Activated T-cell treated with anti-CD3 and anti-CD28 coated beads, Interleukin-2, amount 50 U/mL, for 72 hours (primary cell): ENCODE measurements at places on chromosomes 7 and 10.

- peak; percentile 33 for DNase-seq
These were observed 26.7 kb upstream of the OTUD1 start for GRCh38 chr10:23412223-23412622.

- DNase-seq = no peak
These were observed 25.0 kb downstream of the PDE1C start for GRCh38 chr7:32045228-32045627.

GRCh38 chr10:86087716-86088115 lies 278.9 kb downstream of the GRID1 start:
- no peak for DNase-seq

- DNase-seq = no peak
These were observed 5.4 kb downstream of the IDI1 start for GRCh38 chr10:1043532-1043995.

DNA sequence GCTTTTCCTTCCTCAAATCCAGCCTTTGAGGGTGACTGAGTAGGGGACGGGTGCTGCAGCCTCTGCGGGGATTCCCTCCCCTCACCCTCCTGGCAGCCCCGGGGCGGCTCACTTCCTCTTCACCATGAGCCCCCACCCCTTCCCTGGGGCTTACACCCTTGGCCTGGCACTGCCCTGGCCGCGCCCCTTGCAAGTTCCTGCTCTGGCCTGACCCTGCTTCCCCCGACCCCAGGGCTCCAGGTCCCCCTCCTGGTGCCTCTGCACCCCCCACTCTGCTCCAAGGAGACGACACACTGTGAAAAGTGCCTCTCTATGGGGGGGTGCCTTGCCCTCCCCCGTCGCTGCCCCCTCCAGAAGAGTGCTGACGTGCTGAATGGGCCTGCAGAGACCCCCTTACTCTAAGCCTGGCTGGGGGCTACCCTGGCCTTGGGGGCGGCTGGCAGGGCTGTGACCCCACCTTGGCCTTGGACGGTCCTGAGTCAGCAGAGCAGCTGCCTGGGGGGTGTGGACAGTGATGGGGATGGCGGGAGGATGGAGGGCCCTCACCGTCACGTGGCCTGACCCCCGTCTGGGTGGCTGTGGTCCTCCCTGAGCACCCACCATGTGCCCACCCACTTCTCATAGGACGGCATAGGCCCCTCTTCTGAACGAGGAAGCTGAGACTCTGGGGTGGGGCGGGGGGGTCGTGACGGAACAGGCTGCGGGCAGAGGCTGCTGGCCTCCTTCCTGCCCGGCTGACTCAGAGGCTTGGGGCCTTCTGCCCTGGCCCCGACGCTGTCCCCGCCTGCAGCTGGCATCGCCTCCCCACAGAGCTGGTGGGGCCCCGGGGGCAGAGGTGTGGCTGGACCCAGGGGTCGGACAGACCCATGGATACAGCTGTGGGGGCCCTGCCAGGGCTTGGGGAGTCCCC lies 9.8 kb downstream of the LFNG start:
- DNase-seq = peak; percentile 77

DNA sequence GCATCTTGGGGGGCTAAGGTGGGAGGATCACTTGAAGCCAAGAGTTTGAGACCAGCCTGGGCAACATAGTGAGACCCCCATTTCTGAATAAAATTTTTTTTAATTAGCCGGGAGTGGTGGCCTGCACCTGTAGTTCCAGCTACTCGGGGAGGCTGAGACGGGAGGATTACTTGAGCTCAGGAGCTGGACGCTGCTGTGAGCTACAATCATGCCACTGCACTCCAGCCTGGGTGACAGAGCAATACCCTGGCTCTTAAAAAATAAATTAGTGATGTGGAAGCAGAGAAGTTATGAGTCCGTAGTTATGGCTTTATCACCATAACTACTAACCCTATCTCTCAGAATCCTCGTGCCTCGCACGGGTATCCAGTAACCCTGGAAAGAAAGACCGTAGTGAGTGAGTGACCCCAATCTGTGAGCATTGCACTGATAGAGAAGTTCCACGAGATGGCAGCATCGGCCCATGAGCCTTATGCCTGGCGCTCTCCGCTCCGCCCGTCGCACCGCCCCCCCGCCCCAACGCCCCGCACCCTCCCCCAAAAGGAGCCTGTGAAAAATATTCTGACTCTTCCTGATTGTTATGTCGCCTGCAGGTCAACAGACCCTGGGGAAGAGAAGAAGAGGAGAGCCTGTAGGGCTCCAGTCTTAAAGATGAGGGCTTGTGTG lies 4.9 kb upstream of the SLC29A3 start:
- DNase-seq = peak; percentile 50

- DNase-seq = no peak
These were observed 173.9 kb downstream of the ELFN1 start for GRCh38 chr7:1843921-1844335.

- no peak for DNase-seq
These were observed 83.1 kb upstream of the EGR2 start for GRCh38 chr10:62899311-62899710.

GRCh38 chr7:93043385-93043985 lies 74.3 kb downstream of the SAMD9 start:
- DNase-seq = no peak

- DNase-seq = no peak
These were observed 81.6 kb downstream of the DNAJB6 start for GRCh38 chr7:157418204-157419034.

GRCh38 chr10:83229991-83230390 lies 909.3 kb upstream of the GHITM start:
- no peak for DNase-seq

- DNase-seq = peak; percentile 66
These were observed 45.0 kb downstream of the ZCCHC24 start for GRCh38 chr10:79400146-79401004.

- DNase-seq = peak; percentile 46
These were observed 361.8 kb downstream of the GATA3 start for GRCh38 chr10:8416192-8416701.

GRCh38 chr10:118800920-118801319 lies 46.1 kb upstream of the CACUL1 start:
- no peak for DNase-seq

DNA sequence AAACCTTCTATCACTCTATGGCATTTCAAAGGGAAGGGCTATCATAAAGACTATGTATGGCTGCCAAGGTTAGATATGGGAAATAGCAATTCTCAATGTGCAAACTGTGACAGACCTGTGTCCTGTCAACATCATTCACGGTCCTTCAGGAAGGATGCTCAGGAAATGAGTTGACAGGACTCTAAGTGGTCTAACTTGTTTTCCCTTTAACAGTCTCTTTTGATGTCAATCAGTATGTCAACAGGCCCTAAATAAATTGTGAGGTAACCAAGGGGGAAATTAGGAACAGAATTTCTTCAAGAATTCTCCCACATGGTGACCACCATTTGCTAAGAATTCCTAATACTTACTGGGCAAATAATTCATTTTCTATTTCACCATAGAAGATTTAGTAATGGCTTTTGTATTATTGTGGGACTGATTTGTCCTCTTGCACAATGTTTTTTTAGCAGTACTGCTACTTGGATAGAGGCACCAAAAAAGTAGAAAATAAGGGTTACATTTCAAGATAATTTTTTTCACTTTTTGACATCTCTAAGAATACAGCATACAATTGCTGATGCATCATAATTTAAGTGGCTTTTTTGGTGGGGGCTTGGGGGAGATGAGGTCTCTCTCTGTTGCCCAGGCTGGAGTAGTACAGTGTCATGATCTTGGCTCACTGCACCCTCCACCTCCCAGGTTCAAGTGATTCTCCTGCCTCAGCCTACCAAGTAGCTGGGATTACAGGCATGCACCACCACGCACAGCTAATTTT lies 275.8 kb downstream of the CACNA2D1 start:
- no peak for DNase-seq

DNA sequence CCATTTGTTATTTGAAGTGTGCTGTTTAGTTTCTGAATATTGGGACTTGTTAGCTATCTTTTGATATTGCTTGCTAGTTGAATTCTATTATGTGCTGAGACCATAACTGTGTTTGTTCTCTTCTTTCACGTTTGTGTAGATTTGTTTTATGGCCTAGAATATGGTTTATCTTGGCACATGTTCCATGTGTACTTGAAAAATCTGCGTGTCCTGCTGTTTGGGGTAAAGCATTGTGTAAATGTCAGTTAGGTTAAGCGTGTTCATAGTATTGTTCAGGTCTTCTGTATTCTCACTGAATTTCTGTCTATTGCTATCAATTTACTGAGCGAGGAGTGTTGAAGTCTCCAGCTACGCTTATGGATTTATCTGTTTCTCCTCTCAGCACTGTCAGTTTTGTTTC lies 19.4 kb downstream of the MMP21 start:
- DNase-seq = no peak

DNA sequence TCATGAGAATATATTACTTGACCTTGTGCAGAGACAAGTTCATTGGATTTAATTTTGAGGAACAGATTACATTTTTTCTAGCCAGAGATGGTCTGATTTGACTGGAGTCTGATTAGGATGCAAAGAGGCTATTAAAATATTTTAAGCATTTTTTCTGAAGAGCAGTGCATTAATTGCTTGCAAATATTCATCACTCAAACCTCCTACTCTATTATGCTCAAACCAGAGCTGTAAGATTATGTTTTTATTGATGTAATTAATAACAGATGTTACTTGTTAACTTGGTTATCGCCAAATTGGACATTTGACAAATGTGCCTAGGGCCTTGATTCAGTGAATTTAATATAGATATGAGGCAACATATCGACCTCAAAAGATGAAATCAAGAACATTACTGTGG lies 160.9 kb upstream of the SLC13A1 start:
- DNase-seq = no peak

DNA sequence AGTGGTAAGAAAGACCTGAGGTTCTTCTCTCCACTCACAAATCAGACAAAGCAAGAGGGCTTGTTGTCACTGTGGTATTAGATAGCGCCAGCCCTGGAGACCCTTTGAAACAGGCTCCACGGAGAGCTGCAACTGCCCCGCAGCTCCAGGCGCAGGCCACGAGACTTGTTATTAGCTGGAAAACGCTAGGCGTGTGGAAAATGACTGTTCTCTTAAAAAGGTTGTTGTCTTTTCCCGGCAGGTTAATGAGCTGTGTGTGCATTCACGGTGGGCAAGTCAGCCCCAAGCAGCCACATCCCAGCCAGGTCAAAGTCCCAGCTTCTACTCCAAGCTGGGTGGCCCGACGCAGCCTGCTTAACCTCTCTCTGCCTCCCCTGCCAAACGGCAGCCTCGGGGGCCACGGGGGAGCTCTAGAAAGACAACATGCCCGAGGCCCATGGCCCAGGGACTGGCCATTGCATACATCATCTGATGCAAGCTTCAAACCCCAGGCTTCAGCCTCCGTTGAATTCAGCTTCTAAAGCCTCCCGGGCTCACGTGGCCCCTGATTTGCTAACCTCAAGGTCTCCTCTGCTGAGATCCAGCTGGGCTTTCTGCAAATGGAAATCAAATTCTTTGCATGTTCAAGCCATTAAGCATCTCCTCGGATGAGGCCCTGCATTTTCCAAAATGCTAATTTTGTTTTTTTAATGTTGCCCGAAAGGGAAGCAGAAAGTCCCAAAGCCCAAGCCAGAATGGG lies 61.3 kb upstream of the DNAAF5 start:
- no peak for DNase-seq

- DNase-seq = peak; percentile 47
These were observed 482 bp upstream of the ERCC6 start for GRCh38 chr10:49539320-49539885.

DNA sequence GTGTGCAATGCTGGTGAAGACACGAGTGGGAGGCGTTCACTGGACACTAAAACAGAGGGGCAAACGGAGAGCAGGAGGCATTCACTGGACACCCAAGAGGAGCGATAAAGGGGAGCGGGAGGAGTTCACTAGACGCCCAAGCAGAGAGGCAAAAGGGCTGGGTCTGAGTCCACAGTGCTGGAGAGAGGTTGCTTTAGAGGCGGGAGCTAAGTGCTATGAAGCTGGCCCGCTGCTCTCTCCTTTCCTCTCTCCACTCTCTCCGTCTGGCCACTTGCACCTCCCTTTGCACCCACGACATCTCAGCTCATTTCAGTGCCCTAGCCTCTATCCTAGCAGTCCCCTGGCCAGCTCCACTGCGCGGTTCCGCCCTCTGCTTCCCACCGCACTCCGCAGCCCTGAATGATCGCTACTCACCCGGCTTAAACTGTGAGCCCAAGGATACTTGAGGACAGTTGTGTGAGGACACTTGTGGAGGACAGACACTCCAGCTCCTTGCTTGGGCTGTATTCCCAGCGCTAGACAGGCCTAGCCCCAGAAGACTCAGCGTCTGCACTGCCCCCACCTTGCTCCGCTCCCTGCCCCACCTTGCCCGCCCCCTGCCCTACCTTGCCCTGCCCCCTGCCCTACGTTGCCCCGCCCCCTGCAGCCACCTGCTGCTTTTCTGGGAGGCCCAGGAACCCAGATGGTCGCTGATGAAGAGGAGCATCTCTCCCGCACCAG lies 78.8 kb upstream of the CPXM2 start:
- no peak for DNase-seq

GRCh38 chr10:99524736-99525380 lies 7.9 kb upstream of the NKX2-3 start:
- no peak for DNase-seq

GRCh38 chr7:22639396-22639795 lies 87.6 kb upstream of the IL6 start:
- DNase-seq = no peak

GRCh38 chr10:116671274-116671926 lies 50.6 kb downstream of the PNLIPRP2 start:
- DNase-seq = no peak

- DNase-seq = no peak
These were observed 445 bp downstream of the PPA1 start for GRCh38 chr10:70232859-70233108.

DNA sequence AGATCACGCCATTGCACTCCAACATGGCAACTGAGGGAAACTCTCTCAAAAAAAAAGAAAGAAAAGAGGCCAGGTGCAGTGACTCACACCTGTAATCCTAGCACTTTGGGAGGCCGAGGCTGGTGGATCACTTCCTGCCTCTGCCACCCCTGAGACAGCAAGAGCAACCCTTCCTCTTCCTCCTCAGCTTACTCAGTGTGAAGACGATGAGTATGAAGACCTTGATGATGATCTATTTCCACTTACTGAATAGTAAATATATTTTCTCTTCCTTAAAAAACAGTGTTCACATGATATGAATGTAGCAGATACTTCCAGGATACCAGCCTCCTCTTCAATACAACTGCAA lies 2.1 kb upstream of the ZKSCAN1 start:
- peak; percentile 50 for DNase-seq

DNA sequence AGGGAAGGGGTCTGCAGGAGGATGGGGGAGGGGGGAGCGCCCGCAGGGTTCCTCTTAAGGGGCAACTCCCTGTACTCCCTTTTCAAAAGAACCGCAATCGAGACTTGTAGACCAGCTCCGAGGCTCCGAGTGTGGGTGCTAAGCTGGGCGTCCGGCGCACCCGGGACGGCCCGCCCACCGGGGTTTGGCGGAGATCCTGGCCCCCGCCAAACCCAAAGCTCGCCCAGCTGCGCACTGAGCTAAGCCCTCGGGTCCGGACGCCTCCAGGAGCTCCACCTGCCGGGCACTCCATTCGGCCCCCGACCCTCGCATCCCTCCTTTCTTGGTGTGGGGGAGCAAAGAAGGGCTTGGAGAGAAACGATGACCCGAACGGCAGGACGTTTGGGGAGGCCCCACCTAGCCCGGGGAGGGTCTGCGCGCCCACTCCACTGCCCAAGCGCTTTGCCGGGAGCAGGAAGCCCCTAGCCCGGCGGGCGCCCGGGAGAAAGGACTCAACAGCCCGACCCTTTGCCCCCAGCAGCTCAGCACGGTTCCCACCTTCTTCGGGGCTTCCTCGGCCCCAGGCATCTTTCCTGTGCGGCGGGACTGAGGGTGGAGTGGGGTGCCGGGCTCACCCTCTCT lies 651 bp downstream of the AFAP1L2 start:
- no peak for DNase-seq
